Left ventricle myocardium inferior (tissue), 1 donor: ENCODE measurements at places on chromosomes 1 and 21.

- H3K27me3 ChIP-seq: peaks cover 89% of the 10 kb centered on the region
- H3K36me3 ChIP-seq: no peaks in the 10 kb centered on the region
- H3K27ac ChIP-seq: no peak overlapping the region
- DNase-seq: no peak
- no peaks in the 10 kb centered on the region for H3K4me1 ChIP-seq
These were observed 19.5 kb downstream of the UBASH3A start for GRCh38 chr21:42423197-42423675.

DNA sequence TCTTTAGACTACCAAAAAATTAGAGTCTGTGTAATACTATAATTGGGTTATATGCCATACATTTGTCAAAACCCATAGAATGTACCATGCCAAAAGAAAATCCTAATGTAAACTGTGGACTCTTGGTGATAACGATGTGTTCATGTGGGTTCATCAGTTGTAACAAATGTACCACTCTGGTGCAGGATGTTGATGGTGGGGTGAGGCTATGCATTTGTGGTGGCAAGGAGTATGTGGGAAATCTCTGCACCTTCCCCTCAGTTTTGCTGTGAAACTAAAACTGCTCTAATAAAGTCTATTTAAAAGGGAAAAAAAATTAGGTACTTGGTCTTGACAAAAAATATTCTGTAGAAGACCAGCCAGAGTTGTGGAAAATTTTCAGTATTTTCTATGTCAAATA is 43.4 kb downstream of the INKA2 start:
- H3K27ac ChIP-seq: no peak overlapping the region
- no peak overlapping the region for H3K4me3 ChIP-seq
- peaks cover 21% of the 10 kb centered on the region for H3K4me1 ChIP-seq
- peaks cover 60% of the 10 kb centered on the region for H3K36me3 ChIP-seq
- no peak for DNase-seq
- H3K27me3 ChIP-seq: no peaks in the 10 kb centered on the region

DNA sequence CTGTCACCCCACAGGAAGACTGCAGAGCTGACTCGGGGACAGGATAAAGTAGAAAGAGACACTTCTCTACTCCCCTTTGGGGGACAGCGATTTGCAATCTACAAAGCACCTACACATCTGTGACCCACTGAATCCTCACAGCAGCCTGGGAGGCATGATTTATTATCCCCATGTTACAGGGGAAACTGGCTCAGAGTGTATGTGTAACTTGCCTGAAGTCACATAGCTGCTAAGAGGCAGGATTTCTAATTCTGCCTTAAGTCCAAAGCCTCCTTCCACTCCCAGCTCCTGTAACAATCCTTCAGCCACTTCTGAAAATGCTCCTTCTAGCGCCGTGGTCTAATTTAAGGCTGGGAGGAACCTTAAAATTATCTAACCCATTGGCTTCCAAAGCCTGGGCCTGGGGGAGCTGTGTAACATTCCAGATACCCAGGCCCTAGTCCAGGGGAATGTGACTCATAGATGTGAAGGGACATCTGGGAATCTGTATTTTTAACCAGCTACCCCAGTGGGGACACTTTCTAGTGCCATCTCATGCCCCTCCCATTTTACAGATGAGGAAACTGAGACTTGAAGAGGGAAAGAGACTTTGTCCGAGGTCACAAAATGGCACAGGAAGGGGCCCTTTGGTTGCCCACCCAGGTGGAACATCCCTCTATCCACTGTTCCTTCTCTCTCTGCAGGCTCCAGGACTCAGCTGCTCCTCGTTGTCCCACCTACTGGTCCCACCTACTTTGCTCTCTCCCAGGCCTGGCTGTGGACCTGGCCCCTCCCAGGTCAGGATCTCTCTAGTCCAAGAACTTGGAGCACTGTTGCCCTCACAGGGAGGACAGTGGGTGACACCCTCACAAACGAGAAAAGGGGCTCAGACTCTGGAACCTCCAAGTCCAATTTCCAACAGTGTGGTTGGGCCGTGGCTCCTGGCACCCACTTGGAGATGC is 48.9 kb downstream of the AHDC1 start:
- H3K4me3 ChIP-seq: peak overlapping the region; percentile 50
- H3K27ac ChIP-seq: peak overlapping the region; percentile 97
- peak; percentile 67 for DNase-seq
- H3K36me3 ChIP-seq: peaks cover 55% of the 10 kb centered on the region

DNA sequence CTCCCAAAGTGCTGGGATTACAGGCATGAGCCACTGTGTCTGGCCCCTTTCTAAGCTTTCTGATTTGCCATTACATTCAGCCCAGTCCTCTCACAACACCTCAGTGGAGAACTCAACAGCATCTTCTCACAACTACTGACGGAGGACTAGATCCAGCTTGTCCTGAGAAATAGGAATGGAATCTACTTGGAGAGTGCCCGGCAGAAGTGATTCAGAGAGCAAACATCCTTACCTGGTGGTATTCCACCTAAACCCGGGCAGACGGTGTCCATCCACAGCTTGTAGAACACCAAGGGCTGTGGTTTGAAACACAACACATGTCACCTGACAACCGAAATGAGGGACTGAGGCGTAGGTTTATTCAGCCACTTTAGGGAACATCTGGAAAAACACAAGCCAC is 28.8 kb upstream of the CCSAP start:
- peak overlapping the region; percentile 64 for H3K27ac ChIP-seq
- peaks cover 16% of the 10 kb centered on the region for H3K4me1 ChIP-seq
- no peak overlapping the region for H3K4me3 ChIP-seq
- H3K36me3 ChIP-seq: no peaks in the 10 kb centered on the region

DNA sequence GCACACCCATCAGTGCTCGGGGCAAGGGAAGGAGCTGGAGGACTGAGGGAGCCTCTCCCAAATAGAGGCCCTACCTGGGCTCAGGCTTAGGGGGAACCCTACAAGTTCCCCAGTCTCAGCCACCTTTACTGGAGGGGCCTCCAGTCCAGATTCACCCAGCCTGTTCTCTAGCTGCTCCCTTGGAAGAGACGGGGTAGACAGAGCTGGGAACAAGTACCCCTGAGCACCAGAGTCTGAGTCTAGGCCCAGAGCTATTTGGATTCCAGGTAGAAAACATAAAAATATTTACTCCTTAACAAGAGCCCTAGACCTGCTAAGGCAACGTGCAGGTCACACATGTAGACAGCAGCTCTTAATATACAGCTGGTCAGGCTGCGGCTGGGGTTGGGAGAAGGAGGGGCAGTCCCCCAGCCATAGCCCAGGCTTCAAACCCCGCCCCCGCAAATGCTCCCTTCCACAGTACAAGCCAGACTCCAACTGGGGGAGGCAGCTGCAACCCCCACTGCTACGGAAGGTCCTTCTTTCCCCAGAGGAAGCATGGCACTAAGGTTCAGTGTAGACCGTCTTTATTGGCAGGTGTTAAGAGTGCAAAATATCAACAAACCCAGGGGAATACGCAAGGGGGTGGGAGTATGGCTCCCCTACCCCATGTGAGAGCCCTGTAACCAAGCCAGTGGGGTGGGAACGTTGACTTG is 8.0 kb downstream of the TENT5B start:
- peaks cover 79% of the 10 kb centered on the region for H3K4me1 ChIP-seq
- H3K27ac ChIP-seq: peak overlapping the region; percentile 56
- no peak overlapping the region for H3K4me3 ChIP-seq
- no peak for DNase-seq
- H3K36me3 ChIP-seq: peaks cover 13% of the 10 kb centered on the region
- no peaks in the 10 kb centered on the region for H3K27me3 ChIP-seq

DNA sequence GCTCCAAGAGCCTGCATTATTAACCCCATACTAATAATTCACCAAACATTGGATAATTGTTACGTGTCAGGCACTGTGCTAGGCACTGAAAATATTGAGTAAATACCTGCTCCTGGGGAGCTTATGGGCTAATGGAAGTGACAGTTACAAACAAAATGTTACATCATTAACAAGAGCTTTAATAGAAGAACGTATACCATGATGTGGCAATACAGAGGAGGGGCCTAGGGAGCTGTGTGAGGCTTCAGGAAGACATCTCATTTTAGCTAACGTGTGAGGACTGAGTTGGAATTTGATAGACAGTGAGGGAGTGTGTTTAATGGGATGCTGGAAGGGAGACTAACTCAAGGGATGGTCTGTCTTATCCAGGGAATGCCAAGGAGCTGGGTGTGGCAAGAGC is 16.5 kb upstream of the TSPAN2 start:
- H3K27ac ChIP-seq: no peak overlapping the region
- H3K27me3 ChIP-seq: no peaks in the 10 kb centered on the region
- H3K4me1 ChIP-seq: no peaks in the 10 kb centered on the region
- H3K4me3 ChIP-seq: no peak overlapping the region

DNA sequence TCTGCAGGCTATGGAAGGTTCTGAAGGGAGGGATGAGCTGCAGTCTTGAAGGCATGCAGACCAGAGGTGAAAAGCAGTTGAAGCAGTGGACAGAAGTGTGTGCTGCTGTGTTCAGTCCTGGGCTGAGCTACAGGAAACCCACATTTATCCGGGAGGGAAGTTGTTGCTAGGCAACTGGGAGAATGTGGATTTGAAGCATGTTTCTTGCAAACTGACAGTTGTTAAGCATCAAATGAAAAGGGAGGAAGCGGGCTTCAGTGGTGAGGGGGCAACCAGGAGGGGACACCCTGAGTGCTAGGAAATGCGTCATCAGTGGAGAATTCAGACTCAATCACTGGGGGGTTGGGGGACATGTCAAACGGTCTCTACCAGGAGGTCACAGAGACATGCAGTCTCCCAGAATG is 28.7 kb downstream of the ABCA4 start:
- peak overlapping the region; percentile 90 for H3K27ac ChIP-seq
- H3K27me3 ChIP-seq: no peaks in the 10 kb centered on the region
- H3K4me3 ChIP-seq: no peak overlapping the region
- no peaks in the 10 kb centered on the region for H3K36me3 ChIP-seq
- peaks cover 65% of the 10 kb centered on the region for H3K4me1 ChIP-seq
- DNase-seq: no peak

- no peak overlapping the region for H3K4me3 ChIP-seq
- no peaks in the 10 kb centered on the region for H3K36me3 ChIP-seq
- no peaks in the 10 kb centered on the region for H3K4me1 ChIP-seq
- no peak overlapping the region for H3K27ac ChIP-seq
These were observed 16.7 kb downstream of the SPATA21 start for GRCh38 chr1:16420424-16421118.

GRCh38 chr21:36015045-36015444 is 45.3 kb downstream of the SETD4 start:
- H3K36me3 ChIP-seq: no peaks in the 10 kb centered on the region
- no peak overlapping the region for H3K4me3 ChIP-seq
- H3K4me1 ChIP-seq: no peaks in the 10 kb centered on the region
- H3K27me3 ChIP-seq: peaks cover 24% of the 10 kb centered on the region
- no peak overlapping the region for H3K27ac ChIP-seq

DNA sequence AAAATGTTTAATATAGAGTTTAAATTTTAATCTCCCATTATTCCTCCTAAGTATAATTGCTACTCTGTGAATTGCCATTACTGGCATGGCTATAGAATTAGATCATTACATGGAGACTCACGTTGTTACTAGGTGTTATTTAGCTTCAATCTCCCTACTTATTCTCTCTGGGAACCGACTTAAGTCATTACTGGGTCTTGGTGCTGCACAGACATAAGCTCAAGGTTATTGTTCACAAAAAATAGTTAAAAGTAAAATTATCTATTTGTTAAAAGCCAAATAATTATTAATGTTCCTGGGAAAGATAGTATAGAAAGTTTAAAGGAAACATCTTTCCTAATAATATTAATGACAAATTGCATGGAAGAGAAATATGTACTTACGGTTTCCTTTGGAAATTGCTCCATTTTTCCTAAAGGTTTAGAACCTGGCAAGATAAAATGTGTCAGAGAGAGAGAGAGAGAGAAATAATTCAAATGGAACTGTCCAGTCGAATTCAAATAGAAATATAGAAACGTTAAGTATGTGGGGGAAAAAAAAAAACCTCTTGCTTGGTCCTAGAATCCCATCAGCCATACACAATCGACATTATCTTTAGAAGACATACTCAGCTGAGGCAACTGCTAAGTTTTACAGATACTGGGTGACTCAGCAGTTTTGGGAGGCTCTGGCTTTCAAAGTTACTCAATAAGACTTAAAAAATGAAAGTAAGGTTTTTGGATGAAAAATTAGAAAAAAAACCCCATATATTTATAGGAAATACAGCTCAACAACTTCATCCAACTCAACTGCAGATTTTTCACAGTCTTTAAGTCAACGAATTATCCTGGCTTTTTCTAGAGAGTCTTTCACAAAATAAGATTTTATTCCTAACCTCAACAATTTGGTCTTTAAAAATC is at the start of gene SPTA1:
Gene SPTA1, minus strand, starts transcription at position 605 of the 899 bp plus-strand sequence. Its CDS starts 198 bp downstream, at position 407.
- H3K4me1 ChIP-seq: no peaks in the 10 kb centered on the region
- no peaks in the 10 kb centered on the region for H3K27me3 ChIP-seq
- H3K36me3 ChIP-seq: no peaks in the 10 kb centered on the region
- H3K4me3 ChIP-seq: no peak within 1 kb of the TSS
- H3K27ac ChIP-seq: no peak within 1 kb of the TSS

DNA sequence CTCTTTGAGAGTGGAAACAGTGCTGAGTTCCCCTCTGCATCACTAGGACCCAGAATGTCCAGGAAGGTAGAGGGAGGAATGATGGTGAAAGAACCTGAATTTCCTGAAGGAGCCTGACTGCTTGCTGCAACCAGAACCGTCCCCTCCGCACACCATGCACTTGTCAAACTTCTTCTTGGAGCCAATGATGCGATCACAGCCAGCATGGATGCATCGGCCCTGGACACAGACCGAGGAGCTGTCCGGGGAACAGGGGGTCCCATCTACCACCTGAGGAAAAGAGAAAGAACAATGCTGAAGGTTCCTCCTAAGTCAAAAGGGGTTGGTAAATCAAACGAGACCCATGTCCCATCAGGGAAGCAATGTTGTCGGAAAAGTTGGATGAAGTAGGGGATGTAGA is 6.9 kb downstream of the ADAMTS4 start:
- H3K36me3 ChIP-seq: peaks cover 29% of the 10 kb centered on the region
- H3K27ac ChIP-seq: no peak overlapping the region
- DNase-seq: no peak
- H3K4me1 ChIP-seq: peaks cover 62% of the 10 kb centered on the region

- H3K4me1 ChIP-seq: no peaks in the 10 kb centered on the region
- no peak overlapping the region for H3K27ac ChIP-seq
- H3K4me3 ChIP-seq: no peak overlapping the region
These were observed 34.6 kb upstream of the DARS2 start for GRCh38 chr1:173789841-173790240.

DNA sequence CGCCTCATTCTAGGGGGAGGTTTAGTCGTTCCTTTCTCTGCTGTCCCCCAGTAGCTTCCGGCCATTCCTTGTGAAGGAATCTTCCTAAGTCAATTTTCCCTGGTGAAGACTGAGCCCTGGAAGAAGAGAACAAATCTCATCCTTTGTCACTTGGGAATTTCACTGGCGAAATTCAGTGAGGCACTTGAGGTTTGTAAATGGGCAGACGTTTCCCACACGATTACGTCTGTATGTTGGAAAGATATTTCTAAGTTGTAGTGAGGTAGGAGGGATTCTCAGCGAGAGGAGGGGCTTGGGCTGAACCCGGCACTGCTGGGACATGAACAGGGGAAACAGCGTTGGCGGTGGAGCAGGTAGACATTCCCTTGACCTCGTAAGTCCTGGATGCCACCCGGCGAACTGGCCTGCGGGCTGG is 47.2 kb downstream of the GALNT2 start:
- no peak for DNase-seq
- H3K36me3 ChIP-seq: no peaks in the 10 kb centered on the region
- H3K27me3 ChIP-seq: no peaks in the 10 kb centered on the region
- peaks cover 45% of the 10 kb centered on the region for H3K4me1 ChIP-seq

DNA sequence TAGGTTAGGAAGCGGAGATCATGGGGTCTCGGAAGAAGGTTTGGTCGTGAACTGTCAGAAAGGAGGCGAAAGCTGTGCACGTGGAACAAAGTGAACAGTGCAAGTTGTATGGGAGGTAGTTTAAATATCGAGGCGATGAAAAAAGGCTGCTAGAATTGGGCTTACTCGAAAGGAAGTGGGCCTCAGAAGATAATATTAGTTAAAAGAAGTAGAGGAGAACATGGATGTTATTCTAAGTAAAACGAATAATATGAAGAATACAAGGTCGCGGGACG is 571 bp downstream of the WDR3 start:
- no peak for DNase-seq
- H3K4me1 ChIP-seq: peaks cover 55% of the 10 kb centered on the region
- H3K27me3 ChIP-seq: no peaks in the 10 kb centered on the region
- peak overlapping the region; percentile 80 for H3K4me3 ChIP-seq
